ENCODE measurements at places on chromosomes 3 and 15. TPM values are rescaled to one million over a fixed set of nuclear protein-coding genes. Genes with fewer than 3 reads are reported as not detected.
A peak's percentile ranks its signal among the peaks of the same experiment; 100 is the strongest.

Gene TLR9
- total RNA-seq: 1.7 TPM

- H3K27ac ChIP-seq: no peak overlapping the region
- no peaks in the 10 kb centered on the region for H3K36me3 ChIP-seq
- H3K4me3 ChIP-seq: no peak overlapping the region
- no peaks in the 10 kb centered on the region for H3K27me3 ChIP-seq
Observed at GRCh38 chr3:128490650-128490914, 2.4 kb downstream of the GATA2 start.

GRCh38 chr3:86995537-86995936 lies 4.6 kb upstream of the VGLL3 start:
- H3K4me1 ChIP-seq: no peaks in the 10 kb centered on the region
- H3K27ac ChIP-seq: no peak overlapping the region
- no peak overlapping the region for H3K4me3 ChIP-seq

DNA sequence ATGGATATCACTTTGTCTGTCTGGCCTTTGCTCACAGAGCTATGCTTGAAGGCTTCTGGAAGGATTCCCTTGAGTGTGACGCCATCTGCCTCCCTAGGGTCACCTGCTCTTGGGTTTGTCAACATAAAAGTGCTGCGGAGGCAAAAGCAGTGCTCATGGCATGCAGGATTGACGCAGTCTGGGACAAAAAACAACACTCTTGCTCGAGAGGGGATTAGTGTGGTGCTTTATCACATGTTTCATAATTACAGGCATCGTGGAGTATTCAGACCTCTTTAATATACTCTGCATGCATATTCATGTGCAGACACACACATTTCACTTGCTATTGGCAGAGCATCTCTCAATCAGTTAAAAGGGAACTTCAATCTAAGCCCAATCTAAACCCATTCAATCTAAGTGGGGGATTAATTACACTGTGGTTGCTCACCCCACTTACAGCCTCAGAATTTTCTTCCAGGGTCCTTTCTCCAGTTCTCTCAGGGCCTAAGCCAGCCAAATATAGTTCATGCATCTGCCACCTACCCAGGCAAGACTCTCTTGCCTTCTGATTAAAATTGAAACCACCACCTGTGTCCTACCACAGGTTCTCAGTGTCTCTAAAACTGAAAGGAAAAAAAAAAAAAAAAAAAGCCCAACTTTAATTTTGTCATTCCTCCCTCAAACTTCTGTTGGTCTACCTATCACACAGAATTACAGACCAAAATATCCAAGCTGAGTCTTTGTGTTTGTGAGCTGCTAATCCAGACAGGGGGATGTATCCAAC lies 75.6 kb downstream of the BFSP2 start:
- no peaks in the 10 kb centered on the region for H3K4me1 ChIP-seq
- peak overlapping the region; percentile 61 for H3K27ac ChIP-seq
- no peaks in the 10 kb centered on the region for H3K36me3 ChIP-seq
- DNase-seq: peak; percentile 60
- no peaks in the 10 kb centered on the region for H3K27me3 ChIP-seq
- no peak overlapping the region for H3K4me3 ChIP-seq
